SIG-M5 (cell line): ENCODE measurements at places on chromosomes 3 and 15.

GRCh38 chr3:16589867-16590624, 15.2 kb downstream of the DAZL start:
- DNase-seq, result no peak

GRCh38 chr3:27423463-27423862, 54.3 kb upstream of the NEK10 start:
- DNase-seq, result no peak

- DNase-seq, result no peak
Observed at GRCh38 chr3:14494279-14494972, 45.7 kb downstream of the GRIP2 start.

- DNase-seq, result no peak
Observed at GRCh38 chr15:40762919-40763800, 708 bp upstream of the GCHFR start.

GRCh38 chr3:175495331-175495730, 636.2 kb downstream of the NAALADL2 start:
- DNase-seq, result no peak

- no peak for DNase-seq
Observed at GRCh38 chr3:142597906-142598305, 1.7 kb downstream of the PLS1 start.

- DNase-seq, result no peak
Observed at GRCh38 chr3:155334914-155335723, 41.6 kb upstream of the STRIT1 start.

DNA sequence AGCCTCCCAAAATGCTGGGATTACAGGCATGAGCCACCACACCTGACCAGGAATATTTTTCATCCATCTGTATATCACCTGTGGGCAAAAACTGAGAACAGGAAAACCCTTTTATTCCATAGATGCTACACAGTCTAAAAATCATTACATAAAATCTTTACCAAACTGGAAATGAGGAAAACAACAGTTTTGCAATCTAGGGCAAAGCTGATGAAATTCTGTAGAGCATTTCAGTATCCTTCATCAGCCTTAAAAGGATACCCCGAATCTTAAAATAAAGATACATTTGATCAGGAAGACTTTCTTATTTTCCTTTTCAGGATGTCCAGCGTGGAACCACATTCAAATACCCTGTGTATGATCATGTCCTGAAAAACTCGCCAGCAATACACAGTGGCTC, 7.1 kb downstream of the SIAH2 start:
- DNase-seq, result no peak
